ENCODE measurements at places on chromosomes 16 and 17.
A peak's percentile ranks its signal among the peaks of the same experiment; 100 is the strongest.

DNA sequence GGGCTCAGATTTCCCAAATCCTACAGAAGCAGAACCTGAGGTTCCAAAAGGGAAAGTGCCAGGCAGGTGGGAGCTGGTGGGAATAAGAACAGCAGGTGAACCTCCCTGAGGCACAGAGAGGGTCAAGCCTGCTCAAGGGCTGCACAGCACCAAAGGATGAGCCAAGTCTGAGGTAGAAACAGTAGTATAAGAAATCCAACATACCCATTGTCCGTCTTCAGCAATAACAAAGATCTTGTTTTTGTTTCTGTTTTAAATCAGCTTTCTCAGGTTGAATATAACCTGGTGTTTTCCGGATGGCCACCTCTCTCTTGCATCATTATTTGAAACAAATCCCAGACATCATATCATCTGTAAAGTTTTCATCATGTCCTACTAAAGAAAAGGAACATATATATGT, 10.6 kb upstream of the CES3 start:
- no peak for DNase-seq

GRCh38 chr16:88714420-88715302, 8.4 kb downstream of the CTU2 start:
- DNase-seq = no peak

- no peak for DNase-seq
Measured at GRCh38 chr17:40366076-40366860, 1.7 kb upstream of the GJD3 start.

DNA sequence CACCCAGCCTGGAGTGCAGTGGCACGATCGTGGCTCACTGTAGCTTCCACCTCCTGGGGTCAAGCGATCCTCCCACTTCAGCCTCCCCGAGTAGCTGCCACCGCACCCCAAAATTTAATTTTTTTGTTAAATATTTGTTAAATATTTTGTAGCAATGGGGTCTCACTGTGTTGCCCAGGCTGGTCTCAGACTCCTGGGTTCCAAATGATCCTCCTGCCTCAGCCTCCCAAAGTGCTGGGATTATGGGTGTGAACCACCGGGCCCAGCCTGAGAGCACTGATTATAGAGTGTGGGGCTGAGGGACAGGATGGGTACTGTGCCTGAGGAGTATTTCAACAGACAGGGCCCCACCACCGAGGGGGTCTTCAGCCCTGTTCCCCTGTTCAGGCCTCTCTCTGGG, 35.6 kb downstream of the TPSG1 start:
- no peak for DNase-seq

GRCh38 chr16:79792664-79793351, 192.3 kb upstream of the MAF start:
- DNase-seq = no peak

DNA sequence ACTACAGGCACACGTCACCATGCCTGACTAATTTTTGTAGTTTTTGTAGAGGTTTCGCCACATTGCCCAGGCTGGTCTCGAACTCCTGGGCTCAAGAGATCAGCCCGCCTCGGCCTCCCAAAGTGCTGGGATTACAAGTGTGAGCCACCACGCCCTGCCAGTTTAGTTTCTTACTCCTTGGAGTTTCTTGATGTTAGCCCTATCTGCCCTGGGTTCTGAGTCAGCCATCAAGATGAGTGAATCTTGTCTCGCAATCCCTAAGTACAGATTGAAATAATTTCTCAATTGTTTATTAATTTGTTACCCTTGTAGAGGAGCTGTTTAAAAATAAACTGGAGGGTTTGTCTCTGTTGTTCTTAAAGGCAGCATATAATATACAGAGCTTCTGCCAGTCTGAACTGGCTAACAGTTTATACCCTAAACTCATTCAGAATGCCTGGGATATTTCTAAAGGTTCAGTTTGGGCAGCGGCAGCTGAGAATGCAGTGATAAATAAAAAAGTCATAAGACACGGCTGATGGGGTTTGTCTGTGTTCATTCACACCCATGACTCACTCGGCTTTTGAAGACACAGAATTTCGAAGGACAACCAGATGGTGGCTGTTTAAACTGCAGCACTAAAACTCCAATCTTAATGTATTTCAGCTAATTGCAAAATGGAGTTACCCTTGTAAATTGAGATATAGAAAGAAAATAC, 39.6 kb downstream of the GPRC5B start:
- DNase-seq = no peak

- DNase-seq = no peak
Measured at GRCh38 chr16:67413978-67414911, 2.0 kb downstream of the ZDHHC1 start.

GRCh38 chr17:72421128-72422092, 300.6 kb downstream of the SOX9 start:
- DNase-seq = peak; percentile 73

- DNase-seq = peak; percentile 31
Measured at GRCh38 chr16:73058221-73058615, 10.3 kb upstream of the ZFHX3 start.

- no peak for DNase-seq
Measured at GRCh38 chr16:60203525-60204124, 1469.5 kb upstream of the GOT2 start.
